Stimulated activated CD8-positive, alpha-beta memory T cell treated with anti-CD3 and anti-CD28 coated beads, Interleukin-2, amount 100 ng/mL, for 48 hours (primary cell): ENCODE measurements at places on chromosomes 5 and 9.

DNA sequence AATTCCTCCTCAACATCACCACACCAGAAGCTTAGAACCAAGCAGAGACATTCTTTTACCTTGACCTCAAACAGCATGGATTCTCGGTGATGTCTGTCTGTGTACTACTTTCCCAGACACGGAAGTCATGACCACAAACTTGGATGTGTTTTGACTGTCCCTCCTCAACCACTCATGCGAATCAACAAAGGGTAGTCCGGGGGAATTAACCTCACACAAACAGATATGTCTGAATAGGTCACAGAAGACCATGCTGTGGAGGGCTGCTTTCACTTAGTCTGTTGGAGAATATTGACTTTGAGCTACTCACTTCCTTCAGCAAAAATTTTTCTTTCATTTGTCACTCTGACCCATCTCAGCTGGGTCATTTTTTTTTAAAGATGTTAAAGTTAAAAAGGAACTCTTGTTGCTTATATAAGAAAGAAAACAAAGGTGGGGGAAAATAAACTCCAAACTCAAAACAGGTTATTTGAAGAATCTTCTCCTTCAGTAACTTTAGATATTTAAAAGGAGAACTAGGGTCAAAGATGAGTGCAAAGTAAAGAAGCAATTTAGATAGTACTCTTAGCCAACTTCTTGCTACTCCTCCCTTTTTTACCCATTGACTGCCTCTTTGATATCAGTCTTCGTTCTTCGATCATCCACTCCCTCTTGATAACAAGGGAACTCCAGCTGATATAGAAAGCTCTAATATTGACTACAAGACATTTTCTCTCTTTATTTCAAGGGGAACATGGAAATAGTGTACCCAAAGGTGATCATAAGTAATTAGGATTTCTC lies 343.4 kb upstream of the CDH6 start:
- DNase-seq, result no peak

DNA sequence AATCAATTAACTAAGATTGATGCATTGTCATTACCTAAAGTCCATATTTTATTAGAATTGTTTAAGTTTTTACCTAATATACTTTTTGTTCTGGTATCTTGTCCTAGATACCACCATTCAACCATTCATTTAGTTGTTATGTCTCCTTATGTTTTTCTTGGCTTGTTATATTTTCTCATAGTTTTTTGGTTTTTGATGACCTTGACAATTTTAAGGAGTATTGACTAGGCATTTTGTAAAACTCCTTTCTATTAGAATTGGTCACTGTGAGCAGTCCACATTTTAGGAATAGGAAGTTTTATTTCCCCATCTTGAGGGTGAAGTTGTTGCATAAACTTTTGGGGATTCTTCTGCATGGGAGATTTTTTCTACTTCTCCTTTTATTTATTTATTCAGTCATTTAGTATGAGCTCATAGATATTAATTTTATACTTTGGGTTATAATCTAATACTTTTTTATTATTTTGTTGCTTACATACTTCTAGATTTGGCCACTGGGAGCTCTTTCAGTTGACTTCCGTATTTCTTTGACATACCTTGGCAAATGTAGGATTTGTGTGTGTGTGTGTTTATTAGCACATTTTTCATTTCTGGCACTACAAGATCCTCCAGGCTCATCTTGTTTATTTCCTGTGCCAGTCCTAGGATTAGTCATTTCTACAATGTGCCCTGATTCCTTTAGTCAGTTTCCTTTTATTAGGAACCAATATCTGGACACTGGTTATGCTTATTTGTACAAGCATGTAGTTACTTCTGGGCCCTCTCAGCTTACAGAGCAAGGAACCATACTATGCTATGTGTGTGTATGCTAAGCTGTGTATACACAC lies 134.9 kb upstream of the CDKN2B start:
- no peak for DNase-seq

GRCh38 chr5:139671096-139671841 lies 23.1 kb downstream of the CXXC5 start:
- DNase-seq, result no peak

- no peak for DNase-seq
These were observed 288.0 kb downstream of the IZUMO3 start for GRCh38 chr9:24257726-24258125.

DNA sequence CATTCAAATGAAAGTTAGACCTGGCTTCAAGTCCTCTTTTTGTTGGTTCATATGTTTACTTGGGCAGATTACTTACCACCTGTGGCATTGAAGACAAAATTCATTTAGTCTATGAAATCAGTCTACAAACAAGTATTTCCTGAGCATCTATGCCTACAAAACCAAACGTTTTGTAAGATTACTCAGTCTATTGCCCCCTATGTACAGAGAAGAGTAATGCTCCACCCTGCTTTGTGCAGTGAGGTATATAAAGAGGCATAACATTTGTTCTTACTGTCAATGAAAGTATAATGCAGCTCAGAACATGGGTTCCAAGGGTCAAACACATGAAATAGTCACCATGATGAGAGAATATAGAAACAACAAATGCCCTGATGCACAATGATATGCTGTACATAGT lies 580.7 kb downstream of the KIF4B start:
- no peak for DNase-seq

- DNase-seq, result no peak
These were observed 107.2 kb downstream of the DRD1 start for GRCh38 chr5:175336781-175337180.

DNA sequence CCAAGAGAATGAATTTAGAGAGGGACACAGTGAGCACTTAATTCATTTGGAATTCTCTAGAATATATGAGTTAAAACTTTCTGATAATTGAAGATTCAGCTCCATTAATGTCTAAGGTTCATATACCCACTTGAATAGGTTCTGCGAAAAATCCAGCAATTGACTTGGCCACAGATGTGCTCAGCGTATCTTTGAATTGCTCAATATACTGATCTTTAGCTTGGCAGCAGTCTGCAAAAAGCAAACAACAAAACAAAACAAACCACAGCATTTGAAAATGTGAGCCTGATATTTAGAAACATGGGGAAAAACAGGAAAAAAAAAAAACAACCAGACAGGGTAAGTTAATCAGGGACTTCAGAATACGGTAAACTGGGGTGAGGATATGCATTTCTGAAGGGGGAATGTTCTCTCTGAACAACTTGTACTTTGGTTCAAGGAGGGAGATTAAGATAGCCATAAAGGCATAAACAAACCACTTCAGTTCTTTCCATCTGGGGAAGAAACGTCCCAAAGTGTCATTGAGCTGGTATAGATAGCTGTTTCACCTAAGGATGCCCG lies 21.4 kb downstream of the AGXT2 start:
- DNase-seq, result no peak

GRCh38 chr9:2367970-2368369 lies 253.6 kb upstream of the VLDLR start:
- DNase-seq, result no peak

DNA sequence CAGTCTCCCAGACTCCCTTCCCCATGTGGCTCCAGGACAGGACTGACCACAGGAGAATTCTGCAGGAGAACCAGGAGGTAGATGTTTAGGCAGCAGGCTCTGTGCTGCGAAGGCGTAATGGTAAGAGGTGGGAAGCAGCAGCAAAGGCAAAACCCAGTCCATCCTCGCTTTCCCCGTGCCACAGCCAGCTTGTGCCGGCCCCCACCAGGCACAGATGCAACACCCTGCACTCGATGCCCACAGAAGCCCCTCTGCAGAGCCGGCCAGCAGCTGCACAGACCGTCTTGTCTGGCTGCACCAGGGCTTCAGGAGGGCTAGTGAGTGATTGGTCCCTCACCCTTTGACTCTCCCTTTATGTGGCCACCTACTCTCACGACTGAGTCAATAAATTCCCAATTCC lies 28.0 kb downstream of the ANKS6 start:
- no peak for DNase-seq

- DNase-seq, result no peak
These were observed 966.3 kb upstream of the C9orf72 start for GRCh38 chr9:28539434-28540070.

DNA sequence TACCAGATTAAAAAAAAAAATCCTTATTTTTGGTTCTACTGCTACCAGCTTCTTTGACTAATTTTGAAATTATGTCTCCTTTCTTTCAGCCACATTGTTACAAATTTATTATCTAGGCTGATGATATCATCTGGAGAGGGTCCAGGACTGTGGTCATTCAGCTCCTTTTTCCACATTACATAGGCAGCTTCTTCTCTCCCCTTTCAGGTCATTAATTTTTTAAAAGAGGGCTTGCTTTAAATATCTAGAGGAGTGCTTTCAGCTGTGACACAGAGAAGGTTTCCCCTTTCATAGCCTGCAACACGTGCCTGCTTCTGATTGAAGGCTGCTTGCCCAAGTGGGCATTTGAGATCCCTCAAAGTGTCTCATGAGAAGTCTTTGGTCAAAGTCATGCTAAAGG lies 155.7 kb upstream of the PAPPA start:
- no peak for DNase-seq

DNA sequence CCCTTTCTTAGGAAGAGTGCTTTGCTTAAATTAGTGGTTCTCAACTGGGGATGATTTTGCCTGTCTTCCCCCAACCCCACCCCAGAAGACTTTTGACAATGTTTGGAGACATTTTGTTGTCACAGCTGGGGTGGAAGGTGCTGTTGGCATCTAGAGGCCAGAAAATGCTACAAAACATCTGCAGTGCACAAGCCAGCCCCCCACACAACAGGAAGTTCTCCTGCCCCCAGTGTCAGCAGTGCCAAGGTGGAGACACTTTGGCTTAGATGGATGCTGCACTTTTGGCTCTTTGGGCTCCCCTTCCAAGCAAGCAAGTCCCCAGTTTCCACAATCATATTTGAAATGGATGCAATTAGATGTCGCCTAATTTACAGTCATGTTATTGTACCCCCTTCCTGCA lies 2.7 kb downstream of the HEMGN start:
- DNase-seq, result no peak

GRCh38 chr5:155839251-155840037 lies 487.5 kb upstream of the SGCD start:
- no peak for DNase-seq

- no peak for DNase-seq
These were observed 582.6 kb upstream of the TLE4 start for GRCh38 chr9:78989031-78989658.

GRCh38 chr5:37631939-37632338 lies 207.9 kb downstream of the GDNF start:
- no peak for DNase-seq

DNA sequence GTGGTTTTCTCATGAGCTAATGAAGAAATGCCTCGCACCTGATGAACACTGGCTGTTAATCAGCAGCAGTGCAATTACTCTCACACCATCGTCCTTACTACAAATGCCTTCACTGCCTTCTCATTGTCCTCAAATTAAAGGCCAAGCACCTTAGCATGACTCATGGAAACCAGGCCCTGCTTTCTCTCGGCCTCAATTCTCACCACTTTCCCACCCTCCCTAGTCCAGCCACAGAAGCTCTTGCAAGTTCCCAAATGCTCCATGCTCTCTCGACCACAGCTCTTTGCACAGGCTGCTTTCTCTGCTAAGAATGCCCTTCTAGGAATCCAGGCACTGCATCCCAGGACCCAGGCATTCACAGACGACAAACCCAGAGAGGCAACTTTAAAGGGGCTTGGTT lies 94.6 kb upstream of the KLF4 start:
- DNase-seq, result no peak

- DNase-seq, result no peak
These were observed 403.5 kb downstream of the SPOCK1 start for GRCh38 chr5:137095597-137095996.

GRCh38 chr5:619444-619843 lies 7.3 kb downstream of the CEP72 start:
- no peak for DNase-seq

DNA sequence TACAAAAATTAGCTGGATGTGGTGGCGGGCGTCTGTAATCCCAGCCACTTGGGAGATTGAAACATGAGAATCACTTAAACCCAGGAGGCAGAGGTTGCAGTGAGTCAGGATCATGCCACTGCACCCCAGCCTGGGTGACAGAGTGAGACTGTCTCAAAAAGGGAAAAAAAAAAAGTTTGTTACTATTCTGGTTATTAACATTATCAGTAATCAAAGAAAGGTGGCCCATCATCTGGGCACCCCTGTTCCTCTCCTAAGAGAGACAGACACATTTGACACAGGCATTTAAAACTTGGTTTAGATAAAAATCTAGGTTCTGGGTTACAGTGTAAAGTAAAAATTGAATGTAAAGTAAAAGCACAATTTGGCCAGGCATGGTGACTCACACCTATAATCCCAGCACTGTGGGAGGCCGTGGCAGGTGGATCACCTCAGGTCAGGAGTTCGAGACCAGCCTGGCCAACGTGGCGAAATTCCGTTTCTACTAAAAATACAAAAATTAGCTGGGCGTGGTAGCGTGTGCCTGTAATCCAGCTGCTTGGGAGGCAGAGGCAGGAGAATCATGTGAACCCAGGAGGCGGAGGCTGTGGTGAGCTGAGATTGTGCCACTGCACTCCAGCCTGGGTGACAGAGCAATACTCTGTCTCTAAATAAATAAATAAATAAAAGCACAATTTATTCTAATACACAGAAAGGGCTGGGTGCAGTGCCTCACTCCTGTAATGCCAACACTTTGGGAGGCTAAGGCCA lies 16.7 kb upstream of the PHYHD1 start:
- DNase-seq, result no peak

GRCh38 chr5:139611703-139612584 lies 36.2 kb upstream of the CXXC5 start:
- no peak for DNase-seq

DNA sequence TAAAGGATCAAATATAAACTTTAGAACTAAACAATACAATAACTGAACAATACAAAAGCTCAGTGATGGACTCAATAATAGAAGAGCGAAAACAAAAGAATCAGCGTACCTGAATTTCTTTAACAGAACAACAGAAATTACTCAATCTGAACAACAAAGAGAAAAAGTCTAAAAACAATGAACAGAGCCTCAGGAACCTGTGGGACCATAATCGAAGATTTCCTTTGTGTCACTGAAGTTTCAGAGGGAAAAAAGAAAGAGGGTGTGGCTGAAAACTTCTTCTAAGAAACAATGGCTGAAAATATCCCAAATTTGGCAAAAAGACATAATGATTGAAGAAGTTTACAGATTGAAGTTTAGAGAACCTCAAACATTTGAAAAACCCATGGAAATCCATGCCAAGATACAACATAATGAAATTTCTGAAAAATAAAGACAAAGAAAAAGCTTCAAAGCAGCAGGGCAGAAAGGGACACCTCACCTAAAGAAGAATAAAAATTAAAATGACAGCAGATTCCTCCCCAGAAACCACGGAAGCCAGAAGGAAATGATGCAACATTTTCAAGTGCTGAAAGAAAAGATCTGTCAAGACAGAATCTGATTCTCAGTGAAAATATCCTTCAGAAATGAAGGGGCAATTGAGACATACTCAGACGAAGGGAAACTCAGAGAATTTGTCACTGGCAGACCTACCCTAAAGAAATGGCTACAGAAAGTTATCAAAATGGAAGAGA lies 288.8 kb downstream of the ARL15 start:
- DNase-seq, result no peak
